GM10248 (cell line): ENCODE measurements at places on chromosomes 5 and 9.

DNA sequence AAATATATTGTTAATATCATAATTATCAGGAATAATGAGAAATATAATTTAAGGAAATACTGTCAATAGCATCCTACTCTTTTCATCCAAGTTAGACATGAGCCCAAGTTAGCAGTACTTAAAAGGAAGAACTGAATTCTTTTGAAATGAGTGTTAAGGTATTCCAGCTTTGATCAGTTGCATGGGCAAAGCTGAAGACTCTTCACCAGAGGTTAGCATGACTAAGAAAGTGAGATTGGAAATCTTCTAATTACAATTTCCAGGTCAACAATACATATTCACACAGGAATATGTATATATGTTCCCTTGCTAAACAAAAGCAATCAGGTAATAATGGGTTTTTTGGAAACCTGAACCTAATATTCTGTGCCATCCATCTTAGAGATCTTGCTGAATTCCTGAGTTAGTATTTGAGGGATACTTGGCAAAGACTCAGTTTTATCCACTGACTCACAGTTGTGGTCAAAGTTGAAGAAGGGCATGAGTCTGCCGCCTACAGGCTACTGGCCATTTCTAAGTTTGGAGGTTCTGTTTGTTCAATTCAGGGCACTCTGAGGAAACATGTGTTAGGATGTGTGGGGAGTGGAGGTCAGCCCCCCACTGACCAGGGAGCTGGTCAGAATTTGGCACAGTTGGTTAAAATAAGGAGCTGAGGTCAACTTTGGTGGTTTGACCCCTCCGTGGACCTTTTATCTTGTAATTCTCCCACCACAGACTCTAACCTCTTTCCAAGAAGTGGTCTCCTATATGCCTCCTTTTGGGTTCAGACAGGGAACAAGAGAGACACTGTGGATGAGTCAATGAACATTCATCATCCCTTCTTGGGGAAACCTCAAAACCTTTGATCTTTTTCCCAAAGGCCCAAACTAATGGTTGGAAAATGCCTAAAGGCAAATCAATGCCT, 118.3 kb downstream of the PIK3R1 start:
- DNase-seq: no peak

DNA sequence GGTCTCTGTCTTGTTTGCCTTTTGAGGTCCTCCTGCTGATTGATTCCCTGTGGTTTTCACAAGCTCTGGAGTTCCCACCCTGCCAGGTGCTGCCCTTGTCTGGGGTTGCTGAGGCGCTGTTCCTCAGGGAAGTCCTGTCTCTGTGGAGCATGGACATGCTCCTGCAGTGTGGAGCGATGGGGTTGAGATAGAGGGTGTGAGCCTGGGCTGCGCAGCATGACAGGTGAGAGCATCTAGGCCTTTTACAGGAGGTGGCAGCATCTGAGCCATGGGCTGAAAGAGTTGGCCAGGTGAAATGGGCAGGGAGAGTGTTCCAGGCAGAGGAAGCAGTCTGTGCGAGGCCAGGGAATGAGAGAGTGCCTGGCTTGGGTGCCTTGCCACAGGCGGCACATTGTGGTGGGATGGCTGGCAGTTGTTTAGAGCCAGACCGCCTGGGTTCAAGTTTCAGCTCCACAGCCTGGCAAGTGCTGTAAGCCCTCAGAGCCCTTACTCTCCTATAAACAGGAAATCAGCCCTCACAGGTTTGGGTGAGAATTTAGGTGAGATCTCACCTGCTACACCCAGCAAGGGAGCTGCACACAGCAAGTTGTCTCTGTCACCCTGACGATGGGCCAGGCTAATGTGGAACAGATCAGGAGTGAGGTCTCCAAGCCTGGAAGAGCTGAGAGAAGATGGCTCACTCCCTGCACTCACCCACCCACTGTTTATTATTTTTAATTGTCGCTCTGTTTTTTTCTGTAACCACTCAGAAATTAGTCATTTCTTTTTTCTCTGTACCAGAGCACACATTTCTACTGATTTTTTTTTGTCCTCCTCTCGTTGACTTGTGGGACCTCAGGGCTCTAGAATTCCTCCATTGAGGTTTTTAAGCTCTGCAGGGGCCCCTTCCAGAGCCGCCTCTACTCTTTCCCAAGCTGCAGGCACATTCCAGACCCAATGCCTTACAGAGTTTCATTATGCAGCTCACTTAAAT, 19.6 kb downstream of the TCOF1 start:
- no peak for DNase-seq

DNA sequence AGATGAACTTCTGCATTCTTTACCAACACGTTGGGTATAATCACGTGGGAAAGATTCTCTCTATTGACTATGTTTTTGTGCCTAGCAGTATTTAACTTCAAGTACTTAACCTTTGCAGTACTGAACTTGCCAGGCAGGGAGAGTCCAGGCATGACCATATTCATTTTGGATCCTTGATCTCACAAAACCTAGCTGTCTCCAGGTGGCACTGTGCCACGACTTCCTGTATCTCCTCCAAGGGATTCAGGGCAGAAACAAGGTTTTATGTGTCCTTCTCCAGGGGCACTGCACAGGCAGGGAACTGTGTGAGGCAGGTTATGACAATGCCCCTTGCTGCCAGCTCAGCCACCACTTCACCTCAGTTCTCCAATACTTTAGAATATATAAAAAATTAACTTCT, 11.7 kb upstream of the IFNA5 start:
- DNase-seq: no peak

- no peak for DNase-seq
Observed at GRCh38 chr5:160165137-160166068, 46.2 kb upstream of the PWWP2A start.

GRCh38 chr9:36423206-36423605, 23.1 kb upstream of the RNF38 start:
- no peak for DNase-seq

GRCh38 chr5:57157131-57157530, 16.7 kb upstream of the GPBP1 start:
- DNase-seq: no peak

GRCh38 chr9:89165880-89166279, 12.7 kb downstream of the SHC3 start:
- DNase-seq: no peak

DNA sequence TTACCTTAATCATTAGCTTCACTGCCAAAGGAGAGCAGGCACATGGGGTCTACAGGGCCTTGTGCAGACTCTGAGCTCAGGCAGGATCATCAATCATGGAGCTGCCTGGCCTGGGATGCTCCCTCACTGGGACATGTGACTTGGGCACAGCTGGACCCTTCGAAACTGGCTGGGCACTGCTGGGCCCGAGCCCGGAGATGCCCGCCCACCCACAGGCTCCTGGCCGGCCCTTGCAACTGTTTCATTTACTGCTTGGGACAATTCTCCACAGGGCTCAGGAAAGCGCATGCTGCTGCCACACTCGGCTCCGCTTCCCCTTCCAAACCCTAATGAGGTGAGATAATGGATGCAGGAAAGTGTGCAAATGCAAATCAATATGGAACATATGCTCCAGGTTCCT, 387.5 kb downstream of the TRIM36 start:
- no peak for DNase-seq

- no peak for DNase-seq
Observed at GRCh38 chr5:173808079-173808808, 79.9 kb upstream of the CPEB4 start.

DNA sequence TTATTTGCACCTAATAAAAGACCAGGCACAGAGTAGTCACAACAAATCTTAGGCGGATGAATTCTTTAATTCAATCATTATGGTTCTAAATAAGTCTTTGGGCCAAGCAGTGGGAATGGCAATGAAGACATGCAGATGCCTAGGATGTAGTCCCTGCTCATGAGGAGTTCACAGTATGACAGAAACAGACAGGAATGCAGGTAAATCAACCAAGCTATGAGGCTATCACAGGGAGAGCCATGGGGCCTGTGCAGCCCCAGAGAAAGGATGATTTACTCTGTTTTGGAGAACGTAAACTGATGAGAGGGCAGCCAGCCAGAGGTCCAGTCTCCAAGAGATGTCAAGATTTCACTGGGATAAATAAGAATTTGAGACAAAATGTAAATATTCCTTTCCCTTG, 129.4 kb downstream of the TRIM32 start:
- no peak for DNase-seq

DNA sequence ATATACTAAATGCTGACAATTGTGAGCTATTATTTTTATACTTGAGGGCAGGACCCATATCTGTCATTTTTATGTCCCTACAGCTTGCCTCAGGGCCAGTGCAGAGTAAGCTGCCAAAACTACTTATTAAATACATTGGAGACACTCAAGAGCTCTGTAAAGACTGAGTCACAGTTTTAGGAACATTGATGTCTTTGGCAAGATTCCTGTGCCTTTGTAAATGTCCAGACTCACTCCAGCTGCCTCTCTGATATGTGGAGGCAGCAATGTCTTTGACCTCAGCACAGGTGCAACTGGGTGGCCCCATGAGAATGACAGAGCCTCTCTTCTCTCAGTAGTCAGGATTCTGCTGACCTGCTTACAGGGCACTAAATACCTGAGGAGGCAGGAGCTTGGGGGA, 363.2 kb downstream of the OSTF1 start:
- no peak for DNase-seq

DNA sequence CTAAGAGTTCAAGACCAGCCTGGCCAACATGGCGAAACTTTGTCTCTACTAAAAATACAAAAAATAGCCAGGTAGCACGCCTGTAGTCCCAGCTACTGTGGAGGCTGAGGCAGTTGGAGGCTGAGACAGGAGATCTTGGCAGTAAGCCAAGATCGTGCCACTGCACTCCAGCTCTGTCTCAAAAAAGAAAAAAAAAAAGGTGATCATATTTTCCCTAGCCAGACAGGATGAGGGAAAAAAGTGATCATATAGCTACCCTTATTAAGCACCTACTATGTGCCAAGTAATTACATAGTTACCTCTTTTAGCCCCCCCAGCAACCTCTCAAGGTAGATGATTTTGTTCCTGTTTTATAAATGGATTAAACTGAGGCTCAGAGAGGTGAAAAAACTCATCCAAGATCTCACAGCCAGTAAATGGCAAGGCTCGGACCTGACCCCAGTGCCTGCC, 18.1 kb upstream of the RPL26L1 start:
- DNase-seq: no peak

GRCh38 chr5:61837788-61838187, 468.2 kb upstream of the KIF2A start:
- DNase-seq: no peak

GRCh38 chr9:133558191-133559126, 24.0 kb downstream of the ADAMTSL2 start:
- peak; percentile 87 for DNase-seq

- no peak for DNase-seq
Observed at GRCh38 chr5:16034319-16035001, 145.1 kb downstream of the MARCHF11 start.

GRCh38 chr5:178818094-178818493, 41.7 kb upstream of the ZNF354B start:
- DNase-seq: no peak

- no peak for DNase-seq
Observed at GRCh38 chr9:129333617-129334104, 155.6 kb upstream of the IER5L start.

GRCh38 chr5:98942847-98943246, 14.0 kb upstream of the CHD1 start:
- DNase-seq: no peak

DNA sequence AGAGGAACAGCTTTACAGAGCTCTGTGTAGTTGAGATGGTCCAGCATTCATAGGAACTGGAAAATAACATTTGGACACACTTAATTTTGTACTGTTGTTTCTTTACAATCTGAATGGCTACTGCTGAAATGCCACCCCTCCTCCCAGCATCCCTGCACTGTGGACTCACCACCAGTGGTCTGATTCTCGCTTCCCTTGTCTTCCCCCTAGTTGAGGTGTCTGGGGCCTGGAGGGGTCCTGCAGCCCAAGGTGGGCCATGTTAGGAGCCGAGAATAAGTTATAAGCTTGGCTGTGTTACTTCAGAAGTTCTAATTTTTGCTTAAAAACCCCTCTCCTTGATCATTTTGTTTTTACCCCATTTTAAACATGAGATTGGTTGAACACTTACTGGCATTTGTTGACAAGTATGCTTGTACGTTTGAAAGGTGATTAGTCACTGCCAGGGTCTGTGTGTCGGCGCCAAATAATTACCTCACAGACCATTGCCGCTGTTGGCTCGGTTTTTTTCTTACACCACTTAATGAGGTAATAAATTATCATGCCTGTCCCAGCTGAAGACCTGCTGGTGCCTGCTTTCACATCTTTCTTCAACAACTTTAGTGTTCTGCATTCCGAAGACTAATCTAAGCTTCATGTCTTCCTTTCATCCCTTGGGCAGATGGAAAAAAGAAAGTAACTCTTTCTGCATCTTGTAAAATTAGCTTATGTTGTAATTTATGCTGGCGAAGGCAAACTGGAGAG, 65.8 kb downstream of the MCCC2 start:
- DNase-seq: no peak

GRCh38 chr5:41707853-41708603, 162.2 kb downstream of the OXCT1 start:
- peak; percentile 34 for DNase-seq

DNA sequence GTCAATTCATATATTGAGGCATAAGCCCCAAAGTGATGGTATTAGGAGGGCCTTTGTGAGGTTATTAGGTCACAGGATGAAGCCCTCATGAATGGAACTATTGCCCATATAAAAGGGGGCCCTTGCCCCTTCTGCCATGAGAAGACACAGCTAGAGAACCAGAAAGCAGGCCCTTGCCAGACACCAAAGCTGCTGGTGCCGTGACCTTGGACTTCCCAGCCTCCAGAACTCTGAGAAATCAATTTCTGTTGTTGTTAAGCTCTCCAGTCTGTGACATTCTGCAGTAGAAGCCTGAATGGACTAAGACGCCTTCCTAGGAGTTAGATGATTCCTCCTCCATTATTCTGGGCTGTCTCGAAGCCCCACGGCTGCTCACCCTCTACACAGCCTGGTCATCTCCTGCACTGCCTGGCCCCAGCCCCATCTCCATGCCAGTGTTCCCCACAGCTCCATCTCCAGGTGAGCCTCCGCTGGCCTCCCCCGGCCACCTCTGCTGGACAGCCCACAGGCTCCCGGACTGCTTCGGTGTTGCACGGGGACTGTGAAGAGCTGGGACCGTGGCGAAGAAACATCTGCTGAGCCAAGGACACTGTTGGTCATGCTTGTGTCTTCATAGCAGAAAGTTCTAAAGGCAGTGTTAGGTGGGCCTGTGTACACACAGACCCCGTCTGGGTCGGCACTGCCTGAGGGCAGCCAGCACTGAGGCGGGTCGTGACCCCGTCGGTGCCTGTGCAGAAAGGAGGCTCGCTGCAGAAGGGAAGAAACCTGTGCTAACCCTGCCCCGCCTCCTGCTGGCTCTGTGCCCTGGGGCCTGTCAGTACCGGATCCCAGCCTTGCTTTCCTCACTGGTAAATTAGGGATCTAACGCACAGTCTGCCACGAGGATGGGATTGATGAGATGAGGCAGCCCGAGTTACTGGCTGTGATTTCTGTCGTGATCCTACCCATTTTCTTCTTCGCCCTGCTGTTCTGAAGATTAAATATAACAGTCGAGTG, 55.1 kb upstream of the CNOT6 start:
- no peak for DNase-seq

- DNase-seq: no peak
Observed at GRCh38 chr5:41465493-41466171, 44.8 kb downstream of the PLCXD3 start.

GRCh38 chr5:167294882-167295680, 996.4 kb upstream of the WWC1 start:
- no peak for DNase-seq
